Endothelial cell of umbilical vein (primary cell): ENCODE measurements at places on chromosomes 2 and 18. TPM values are rescaled to one million over a fixed set of nuclear protein-coding genes. Genes with fewer than 3 reads are reported as not detected.

The NXPH2 gene
- polyA plus RNA-seq = not detected in 2 replicates

The POLE4 gene
- 21.4 and 22.3 TPM in 2 replicates for polyA plus RNA-seq

GRCh38 chr2:172395503-172395902, 31.9 kb upstream of the ITGA6 start:
- DNase-seq = no peak
- H3K27ac ChIP-seq = no peak overlapping the region
- H3K4me1 ChIP-seq = no peaks in the 10 kb centered on the region
- H3K27me3 ChIP-seq = no peaks in the 10 kb centered on the region

DNA sequence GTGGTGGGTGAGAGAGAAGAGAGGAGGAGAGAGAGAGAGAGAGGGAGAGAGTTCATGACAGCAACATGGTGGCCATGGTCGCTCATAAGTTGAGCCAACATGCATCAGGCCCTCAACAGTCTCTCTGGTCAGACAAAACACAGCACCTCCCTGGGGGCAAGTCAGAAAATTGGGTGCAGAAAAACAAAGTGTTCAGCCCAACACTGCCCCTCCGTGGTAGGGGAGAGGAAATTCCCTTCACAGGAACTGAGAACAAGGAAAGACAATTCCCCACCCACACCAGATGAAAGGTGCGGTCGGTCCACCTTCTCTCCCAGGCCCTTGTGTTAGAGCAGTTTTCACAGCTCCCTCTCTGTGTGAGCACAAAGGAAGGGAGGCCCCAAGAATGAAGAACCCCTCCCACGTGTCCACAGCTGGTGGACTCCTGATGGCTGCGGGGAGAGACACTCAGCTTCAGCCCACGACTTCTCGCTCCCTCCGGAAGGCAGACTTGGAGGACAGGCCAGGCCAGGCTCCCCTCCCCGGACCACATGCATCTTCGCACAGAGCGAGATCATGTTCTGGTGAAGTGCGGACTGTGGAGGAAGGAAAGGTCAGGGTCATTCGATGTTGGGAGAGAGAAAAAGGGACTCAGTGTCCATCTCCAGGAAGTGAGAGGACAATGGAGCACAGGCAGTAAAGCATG, 181.7 kb downstream of the ANAPC1 start:
- peak overlapping the region; percentile 31 for H3K27ac ChIP-seq
- no peaks in the 10 kb centered on the region for H3K36me3 ChIP-seq
- no peak overlapping the region for H3K4me3 ChIP-seq
- peak; percentile 52 for DNase-seq
- H3K4me1 ChIP-seq = peaks cover 41% of the 10 kb centered on the region
- no peaks in the 10 kb centered on the region for H3K27me3 ChIP-seq

The GRP gene
- not detected in 2 replicates for polyA plus RNA-seq

GRCh38 chr2:159677654-159678053, 34.7 kb upstream of the MARCHF7 start:
- no peaks in the 10 kb centered on the region for H3K36me3 ChIP-seq
- no peaks in the 10 kb centered on the region for H3K4me1 ChIP-seq
- H3K4me3 ChIP-seq = no peak overlapping the region
- H3K27ac ChIP-seq = no peak overlapping the region
- no peaks in the 10 kb centered on the region for H3K27me3 ChIP-seq
- DNase-seq = peak; percentile 55

The MC4R gene
- polyA plus RNA-seq = not detected in 2 replicates

DNA sequence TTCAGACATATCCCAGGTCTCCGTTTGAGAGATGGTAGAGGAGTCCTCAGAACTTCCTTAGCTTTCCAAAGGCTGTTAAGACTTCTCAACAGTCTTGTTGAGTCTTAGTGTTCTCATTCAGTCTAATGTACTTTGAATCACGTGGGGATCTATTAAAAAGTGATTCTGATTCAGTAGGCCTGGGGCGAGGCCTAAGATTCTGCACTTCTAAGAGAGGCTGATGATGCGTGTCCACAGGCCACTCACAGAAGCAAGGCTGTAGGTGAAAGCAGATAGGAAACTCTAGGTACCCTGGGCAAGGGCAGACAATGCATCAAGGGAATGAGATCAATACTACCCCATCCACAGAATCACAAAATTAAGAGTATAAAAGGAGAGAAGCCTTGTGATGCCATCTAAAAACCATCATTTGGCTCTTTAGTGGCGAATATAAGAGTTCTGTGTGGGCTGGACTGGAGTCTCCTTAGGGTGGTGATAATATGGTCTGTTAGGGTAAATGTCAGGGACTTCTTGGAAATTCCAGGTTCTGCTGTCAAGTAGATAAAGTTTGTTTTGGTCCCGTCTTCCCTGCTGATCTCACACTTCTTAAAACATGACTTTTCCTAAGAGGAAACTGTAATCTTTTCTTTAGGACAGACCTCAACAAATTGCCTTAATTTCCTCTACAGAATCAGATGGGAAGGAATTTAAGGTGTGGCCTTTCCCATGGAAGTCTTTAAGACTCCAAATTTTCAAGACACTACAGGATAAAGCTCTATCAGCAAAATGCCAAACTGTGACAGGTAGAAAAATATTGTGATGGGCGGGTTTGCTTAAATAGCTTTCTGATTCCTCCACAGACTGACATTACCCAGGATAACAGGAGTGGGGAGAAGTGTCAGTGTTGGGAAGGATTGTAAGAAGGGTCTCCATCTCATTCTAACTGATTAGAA, 45.7 kb upstream of the NEMP2 start:
- DNase-seq = no peak
- H3K36me3 ChIP-seq = no peaks in the 10 kb centered on the region
- H3K4me1 ChIP-seq = no peaks in the 10 kb centered on the region
- no peaks in the 10 kb centered on the region for H3K27me3 ChIP-seq
- no peak overlapping the region for H3K27ac ChIP-seq

DNA sequence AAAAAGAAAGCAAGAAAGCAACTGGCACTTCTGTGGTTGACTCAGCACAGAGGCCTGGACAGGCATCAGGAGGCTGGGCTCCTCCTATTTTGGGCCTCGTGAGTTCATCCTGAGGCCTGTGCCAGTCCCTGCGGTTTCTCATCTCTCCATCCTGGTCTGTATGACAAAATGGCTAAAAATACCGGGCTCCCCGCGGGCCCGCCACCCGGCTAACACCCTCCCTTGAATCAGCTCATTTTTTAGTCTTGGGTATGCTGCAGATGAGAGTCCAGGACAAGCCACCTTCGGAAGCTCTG, 62.3 kb upstream of the YWHAQ start:
- no peak for DNase-seq
- no peaks in the 10 kb centered on the region for H3K27me3 ChIP-seq
- H3K27ac ChIP-seq = no peak overlapping the region
- H3K4me3 ChIP-seq = no peak overlapping the region
- no peaks in the 10 kb centered on the region for H3K36me3 ChIP-seq
